ENCODE measurements at places on chromosomes 6 and 20.

- no peak for DNase-seq
Measured at GRCh38 chr20:35013421-35014411, 58.0 kb downstream of the MYH7B start.

DNA sequence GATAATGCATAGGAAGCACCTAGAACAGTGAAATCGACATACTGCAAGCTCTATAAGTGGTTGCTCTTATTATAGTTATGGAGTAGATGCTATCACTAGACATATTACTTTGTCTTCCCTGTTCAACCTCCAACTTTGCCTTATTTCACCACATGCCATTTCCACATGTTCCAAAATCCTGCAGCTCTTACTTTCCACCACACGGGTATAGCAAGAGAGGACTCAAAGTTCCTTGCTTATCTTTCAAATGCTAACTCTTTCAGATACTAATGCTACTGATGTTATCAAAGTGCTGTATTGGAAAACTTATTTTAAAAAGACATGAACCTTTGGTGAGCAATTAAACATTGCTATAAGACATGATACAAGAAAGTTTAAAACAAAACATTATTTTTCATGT lies 1130.1 kb downstream of the HACE1 start:
- DNase-seq = no peak

DNA sequence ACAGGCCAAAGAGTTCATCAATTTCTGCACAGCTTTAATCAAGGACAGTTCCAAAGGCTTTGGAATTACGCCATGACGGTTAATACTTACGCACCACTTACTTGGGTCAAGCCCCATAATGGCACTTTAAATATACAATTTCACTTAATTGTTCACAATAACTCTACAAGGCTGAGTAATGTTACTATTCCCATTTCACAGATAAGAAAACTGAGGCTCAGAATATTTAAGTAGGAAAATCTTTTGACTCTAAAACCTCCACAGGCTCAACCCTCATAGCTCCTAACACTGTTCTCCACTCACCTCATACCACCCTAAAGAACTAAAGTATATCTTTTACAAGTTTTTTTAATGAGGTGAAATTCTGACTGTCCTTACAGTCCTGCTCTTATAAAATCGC lies 91.9 kb upstream of the SAMD5 start:
- DNase-seq = no peak

GRCh38 chr6:54710456-54710855 lies 136.1 kb upstream of the FAM83B start:
- DNase-seq = no peak

- no peak for DNase-seq
Measured at GRCh38 chr6:157929076-157929475, 52.6 kb upstream of the SYNJ2 start.

- no peak for DNase-seq
Measured at GRCh38 chr6:150654608-150655007, 54.9 kb downstream of the PLEKHG1 start.

DNA sequence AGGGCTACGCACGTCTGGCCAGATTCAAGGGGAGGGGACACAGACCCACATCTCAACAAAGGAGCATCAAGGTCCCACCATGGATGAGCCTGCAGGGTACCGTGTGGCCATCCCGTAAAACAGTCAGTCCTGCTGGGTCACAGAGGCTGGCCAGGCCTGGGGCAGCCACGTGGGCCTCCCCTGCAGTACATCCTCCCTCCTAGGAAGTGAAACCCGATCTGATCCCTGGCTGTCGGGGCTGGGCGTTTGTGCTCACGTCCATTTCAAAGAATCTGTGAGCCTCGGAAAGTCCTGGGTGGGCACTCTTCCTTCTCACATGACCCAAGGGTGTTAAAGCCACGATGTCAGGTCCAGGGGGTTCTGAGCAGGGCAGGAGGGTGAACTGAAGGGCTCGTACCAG lies 14.3 kb downstream of the SULF2 start:
- DNase-seq = no peak

DNA sequence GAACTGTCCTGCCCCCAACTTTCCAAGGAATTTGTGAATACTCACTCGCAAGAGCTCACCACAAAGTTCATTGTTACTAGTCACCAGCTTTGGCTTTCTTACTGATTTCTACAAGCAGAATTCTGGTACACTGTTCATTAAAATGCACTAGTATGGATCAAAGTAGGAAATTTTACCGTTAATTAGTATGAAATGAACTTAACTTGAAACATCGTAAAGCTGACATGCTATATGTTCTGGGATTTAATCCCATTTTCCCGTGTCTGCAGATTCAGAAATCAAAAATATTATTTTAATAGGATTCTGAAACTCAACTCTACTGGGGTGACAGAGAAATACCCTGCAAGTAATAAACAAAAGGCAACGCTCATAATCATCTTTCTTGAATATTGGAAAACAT lies 399.3 kb downstream of the DOK5 start:
- no peak for DNase-seq

Data from naive B cell (primary cell).